Activated CD8-positive, alpha-beta memory T cell treated with anti-CD3 and anti-CD28 coated beads, Interleukin-2, amount 10 ng/mL, durations not matched to agents 7 days and 5 days (primary cell): ENCODE measurements at places on chromosomes 4 and X.

GRCh38 chr4:8835521-8836365, 35.9 kb downstream of the HMX1 start:
- no peak for DNase-seq

- DNase-seq = no peak
Observed at GRCh38 chrX:105759598-105759997, 62.7 kb upstream of the NRK start.

DNA sequence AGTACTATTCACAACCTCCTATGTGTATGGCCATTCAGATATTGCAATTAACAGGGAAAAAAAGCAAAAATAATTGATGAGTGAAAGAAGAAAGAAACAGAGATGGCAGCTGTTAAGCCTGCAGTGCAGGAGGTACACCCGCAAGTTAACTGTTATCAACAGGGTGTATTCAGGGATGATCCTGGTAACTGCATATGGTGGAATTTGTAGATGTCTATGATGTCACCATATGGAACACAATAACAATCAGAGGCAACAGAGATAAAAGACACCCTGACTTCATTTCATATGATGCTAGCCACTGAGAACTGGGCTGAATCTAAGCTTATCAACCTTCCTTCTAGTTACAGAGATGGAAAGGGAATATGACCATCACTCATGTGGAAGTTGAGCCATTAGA, 96.5 kb downstream of the PDGFC start:
- no peak for DNase-seq

DNA sequence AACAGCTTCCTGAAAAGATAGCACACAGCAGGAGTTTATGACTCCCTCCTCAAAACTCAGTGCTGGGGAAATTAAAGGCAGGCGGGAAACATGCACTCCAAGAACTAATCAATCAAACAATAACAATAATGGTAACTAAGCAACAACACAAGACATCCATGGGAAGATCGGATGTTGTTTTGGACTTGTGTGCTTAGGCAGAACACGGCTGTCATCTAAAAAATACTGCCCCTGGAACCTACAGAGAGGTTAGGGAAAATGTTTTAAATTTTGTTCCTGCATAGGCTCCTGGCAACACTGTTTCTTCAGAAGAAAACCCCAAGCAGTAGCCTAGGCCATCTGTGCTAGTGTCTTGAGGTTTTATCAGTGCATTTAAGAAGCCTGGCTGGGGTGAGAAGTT, 1378.2 kb downstream of the STIM2 start:
- no peak for DNase-seq

DNA sequence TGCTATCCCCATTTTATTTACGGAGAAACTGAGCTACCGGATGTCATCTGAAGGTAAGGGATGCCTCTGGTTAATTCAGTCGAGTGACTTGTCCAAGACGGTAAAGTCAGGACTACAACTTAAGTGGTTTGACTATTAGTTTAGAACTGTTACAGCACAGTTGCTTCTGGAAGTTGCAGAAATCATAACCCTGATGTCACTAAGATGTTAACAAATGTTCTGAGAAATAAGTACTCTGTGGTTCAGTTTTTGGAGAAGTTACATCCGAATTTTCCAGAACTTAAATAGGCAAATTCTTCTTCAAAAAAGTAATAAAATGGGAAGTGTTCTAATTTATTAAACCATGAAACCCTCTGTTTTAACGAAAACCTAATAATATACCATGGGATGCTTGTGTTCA, 3.1 kb downstream of the PPA2 start:
- DNase-seq = no peak

- DNase-seq = no peak
Observed at GRCh38 chr4:3599951-3600350, 67.7 kb upstream of the LRPAP1 start.

GRCh38 chr4:90419124-90419711, 292.0 kb downstream of the CCSER1 start:
- no peak for DNase-seq

- DNase-seq = no peak
Observed at GRCh38 chr4:107258359-107258758, 222.2 kb upstream of the DKK2 start.

- no peak for DNase-seq
Observed at GRCh38 chr4:30696191-30696590, 24.0 kb upstream of the PCDH7 start.

- DNase-seq = no peak
Observed at GRCh38 chr4:25449270-25449669, 72.2 kb downstream of the ANAPC4 start.

- DNase-seq = no peak
Observed at GRCh38 chr4:155974996-155975395, 21.3 kb upstream of the CTSO start.

- no peak for DNase-seq
Observed at GRCh38 chr4:28221536-28221935, 1360.9 kb downstream of the STIM2 start.

DNA sequence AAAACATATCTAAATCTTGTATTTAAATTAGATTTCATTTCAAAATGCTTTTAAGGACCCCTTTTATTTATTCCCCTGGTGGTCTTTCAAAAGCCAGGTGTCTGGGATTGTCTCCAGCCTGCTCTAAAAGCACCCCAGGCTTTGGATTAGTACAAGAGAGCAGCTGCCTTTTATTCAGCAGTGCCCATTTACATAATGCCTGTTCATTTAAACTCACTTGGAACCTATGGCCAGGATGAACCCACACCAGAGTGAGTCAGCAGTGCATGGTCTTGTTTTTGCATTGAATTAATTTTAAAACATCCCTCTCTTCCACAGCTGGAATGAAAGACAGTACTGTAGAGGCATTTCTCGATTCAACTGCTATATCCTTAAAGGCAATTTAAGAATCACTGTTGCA, 64.1 kb upstream of the TENM3 start:
- DNase-seq = no peak

DNA sequence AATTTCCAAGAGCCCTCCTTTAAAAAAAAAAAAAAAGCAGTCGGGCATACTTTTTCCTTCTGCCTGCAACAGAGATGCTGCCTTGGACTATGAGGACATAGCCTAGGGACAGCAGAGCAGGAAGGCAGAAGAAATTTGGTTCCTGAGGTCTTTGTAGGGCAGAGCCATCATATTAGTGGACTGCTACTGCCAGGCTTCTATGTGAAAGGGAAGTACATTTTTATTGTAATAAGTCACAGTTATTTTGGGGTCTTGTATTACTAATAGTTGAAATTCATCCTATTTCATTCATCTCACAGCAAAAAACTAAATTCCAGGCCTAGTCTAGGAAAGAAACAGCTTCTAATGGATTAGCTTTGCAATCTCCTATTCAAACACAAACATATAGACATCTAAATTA, 211.2 kb downstream of the NSUN7 start:
- DNase-seq = no peak

DNA sequence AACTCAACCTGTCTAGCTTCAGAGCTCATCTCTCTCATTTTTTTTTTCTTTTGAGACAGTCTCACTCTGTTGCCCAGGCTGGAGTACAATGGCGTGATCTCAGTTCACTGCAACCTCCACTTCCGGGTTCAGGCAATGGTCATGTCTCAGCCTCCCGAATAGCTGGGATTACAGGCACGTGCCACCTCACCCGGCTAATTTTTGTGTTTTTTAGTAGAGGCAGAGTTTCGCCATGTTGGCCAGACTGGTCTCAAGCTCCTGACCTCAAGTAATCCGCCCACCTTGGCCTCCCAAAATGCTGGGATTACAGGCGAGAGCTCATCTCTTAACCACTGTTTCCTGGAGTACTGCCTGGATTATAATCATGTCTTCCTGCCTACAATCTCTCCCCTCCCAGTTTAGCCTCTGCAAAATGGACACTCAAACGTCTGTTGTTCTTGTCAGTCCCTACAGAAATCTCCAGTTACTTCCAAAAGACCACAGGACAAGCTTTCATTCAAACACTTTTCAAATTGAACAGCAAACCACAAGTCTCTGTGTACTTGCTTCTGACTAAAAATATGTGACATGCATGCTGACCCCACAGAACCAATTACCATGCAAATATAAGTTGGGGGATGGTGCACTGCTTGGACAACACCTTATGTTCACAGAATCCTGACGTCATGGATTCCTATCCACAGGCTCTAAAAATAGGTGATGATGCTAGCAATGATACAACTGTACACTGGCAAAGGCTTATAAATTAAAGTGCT, 137.2 kb downstream of the SH3KBP1 start:
- DNase-seq = no peak

- no peak for DNase-seq
Observed at GRCh38 chrX:12929701-12930100, 23.3 kb downstream of the TLR8 start.

- peak; percentile 70 for DNase-seq
Observed at GRCh38 chr4:140049024-140049848, 104.7 kb downstream of the MAML3 start.

DNA sequence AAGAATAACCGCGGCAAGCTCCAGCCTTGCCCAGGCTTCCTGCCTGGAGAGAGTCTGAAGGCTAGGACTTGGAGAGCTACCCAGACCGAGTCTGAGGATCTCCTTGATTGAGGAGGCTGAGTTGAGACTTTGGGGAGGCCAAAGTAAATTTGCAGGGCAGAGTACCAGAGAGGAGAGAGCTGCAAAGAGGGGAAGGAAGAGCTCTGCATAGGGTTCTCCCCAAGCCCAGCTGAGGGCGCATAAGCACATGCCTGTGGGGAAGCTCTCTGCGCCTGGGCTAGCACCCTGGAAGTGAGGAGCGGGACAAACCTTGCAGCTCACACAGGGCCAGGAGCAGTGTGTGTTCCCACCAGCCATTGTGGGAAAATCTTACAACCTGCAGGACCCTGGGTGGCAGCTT, 56.1 kb downstream of the FAM193A start:
- DNase-seq = no peak

- DNase-seq = no peak
Observed at GRCh38 chr4:6469144-6469543, 3.3 kb downstream of the PPP2R2C start.

GRCh38 chr4:21757248-21757647, 191.3 kb downstream of the KCNIP4 start:
- DNase-seq = no peak

- DNase-seq = no peak
Observed at GRCh38 chr4:156408749-156409148, 455.1 kb upstream of the CTSO start.

DNA sequence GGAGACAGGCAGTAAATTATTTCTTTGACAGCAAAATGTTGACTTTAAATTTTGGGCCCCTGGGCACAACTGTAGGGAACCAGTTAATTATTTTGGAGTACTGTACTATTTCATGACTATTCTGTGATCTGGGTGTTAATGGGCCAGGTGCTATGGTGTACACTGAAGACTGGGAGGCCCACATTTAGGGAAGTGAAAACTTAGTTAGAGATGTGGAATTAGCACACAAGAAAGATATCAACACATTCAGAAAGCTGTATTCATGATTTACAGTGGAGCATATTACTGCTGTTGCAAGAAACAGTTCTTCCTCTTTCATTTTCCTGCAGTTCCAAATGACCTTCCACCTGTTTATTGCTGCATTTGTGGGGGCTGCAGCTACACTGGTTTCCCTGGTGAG, 12.4 kb downstream of the PLP1 start:
- DNase-seq = no peak

DNA sequence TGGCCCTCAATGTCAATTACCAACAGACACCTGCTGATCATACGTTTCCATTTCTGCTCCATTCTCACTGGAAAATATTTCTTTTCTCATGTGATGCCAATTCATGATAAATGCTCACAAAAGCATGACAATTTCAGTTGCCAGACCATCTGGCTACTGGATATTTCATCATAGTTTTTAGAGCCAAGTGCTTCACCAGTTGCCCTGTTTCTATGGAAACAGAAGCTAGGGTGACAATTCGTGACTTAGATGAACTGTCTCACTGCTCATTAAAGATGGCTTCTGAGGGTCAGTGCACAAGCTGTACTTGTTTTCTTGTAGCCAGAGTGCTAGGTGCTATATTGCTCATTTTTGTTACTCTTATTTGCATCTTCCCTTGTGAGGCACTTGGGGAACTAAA, 184.9 kb downstream of the COMMD8 start:
- DNase-seq = no peak

- no peak for DNase-seq
Observed at GRCh38 chrX:21004835-21005234, 369.4 kb upstream of the CNKSR2 start.

- DNase-seq = no peak
Observed at GRCh38 chr4:129094347-129094746, 1.0 kb upstream of the SCLT1 start.

DNA sequence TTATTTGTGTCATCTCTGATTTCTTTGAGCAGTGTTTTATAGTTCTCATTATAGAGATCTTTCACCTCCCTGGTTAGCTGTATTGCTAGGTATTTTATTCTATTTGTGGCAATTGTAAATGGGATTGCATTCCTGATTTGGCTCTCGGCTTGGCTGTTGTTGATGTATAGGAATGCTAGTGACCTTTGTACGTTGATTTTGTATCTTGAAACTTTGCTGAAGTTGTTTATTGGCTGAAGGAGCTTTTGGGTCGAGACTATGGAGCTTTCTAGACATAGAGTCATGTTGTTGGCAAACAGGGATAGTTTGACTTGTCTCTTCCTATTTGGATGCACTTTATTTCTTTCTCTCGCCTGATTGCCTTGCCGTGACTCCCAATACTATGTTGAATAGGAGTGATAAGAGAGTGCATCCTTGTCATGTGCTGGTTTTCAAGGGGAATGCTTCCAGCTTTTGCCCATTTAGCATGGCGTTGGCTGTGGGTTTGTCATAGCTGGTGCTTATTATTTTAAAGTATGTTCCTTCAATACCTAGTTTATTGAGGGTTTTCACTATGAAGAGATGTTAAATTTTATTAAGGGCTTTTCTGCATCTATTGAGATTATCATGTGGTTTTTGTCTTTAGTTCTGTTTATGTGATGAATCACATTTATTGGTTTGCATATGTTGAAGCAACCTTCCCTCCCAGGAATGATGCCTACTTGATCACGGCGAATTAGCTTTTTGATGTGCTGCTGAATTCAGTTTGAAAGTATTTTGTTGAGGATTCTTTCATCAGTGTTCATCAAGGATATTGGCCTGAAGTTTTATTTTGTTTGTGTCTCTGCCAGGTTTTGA, 72.7 kb upstream of the BOD1L1 start:
- no peak for DNase-seq

DNA sequence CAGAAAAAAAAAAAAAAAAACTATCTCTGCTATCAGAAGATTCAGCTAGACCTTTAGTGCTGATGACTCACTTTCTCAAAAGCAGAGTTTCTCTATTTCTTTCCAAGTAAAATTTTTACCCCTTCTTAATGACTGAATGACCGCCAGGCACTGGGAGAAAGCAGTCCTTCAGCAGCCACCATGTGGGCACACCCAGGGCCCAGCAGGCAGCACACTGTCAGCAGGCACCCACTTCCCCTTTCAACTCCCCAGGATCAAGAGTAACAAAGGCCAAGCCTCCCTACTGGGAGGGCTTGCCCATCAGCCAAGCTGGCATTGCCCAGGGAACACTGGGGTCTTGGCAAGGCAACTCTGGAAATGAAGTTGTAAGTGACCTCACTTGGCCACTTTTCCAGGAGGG, 201.9 kb upstream of the MAMLD1 start:
- no peak for DNase-seq

GRCh38 chrX:18119856-18120255, 100.8 kb downstream of the BEND2 start:
- DNase-seq = no peak

- DNase-seq = no peak
Observed at GRCh38 chrX:143934542-143934941, 50.7 kb downstream of the UBE2NL start.

GRCh38 chr4:94352996-94353395, 10.4 kb upstream of the HPGDS start:
- no peak for DNase-seq
